ENCODE measurements at places on chromosomes 2 and 18. TPM values are rescaled to one million over a fixed set of nuclear protein-coding genes. Genes with fewer than 3 reads are reported as not detected.

CFAP221 gene
- total RNA-seq, result not detected

ERFE gene
- 4.3 TPM for total RNA-seq

ARHGAP28 gene
- 26.4 TPM for total RNA-seq

MRO gene
- total RNA-seq, result 1.2 TPM

GREB1L gene
- 2.7 TPM for total RNA-seq

MYO5B gene
- 12.4 TPM for total RNA-seq

CHRNG gene
- total RNA-seq, result not detected

DOK1 gene
- 0.84 TPM for total RNA-seq

VSNL1 gene
- 2.1 TPM for total RNA-seq

BUB1 gene
- 57.7 TPM for total RNA-seq

LHCGR gene
- not detected for total RNA-seq

B3GNT7 gene
- not detected for total RNA-seq

ACTR2 gene
- total RNA-seq, result 45.3 TPM

APOB gene
- total RNA-seq, result not detected

Data from H4 (cell line).